Activated CD4-positive, CD25-positive, alpha-beta regulatory T cell (primary cell): ENCODE measurements at places on chromosomes 6 and 20.

DNA sequence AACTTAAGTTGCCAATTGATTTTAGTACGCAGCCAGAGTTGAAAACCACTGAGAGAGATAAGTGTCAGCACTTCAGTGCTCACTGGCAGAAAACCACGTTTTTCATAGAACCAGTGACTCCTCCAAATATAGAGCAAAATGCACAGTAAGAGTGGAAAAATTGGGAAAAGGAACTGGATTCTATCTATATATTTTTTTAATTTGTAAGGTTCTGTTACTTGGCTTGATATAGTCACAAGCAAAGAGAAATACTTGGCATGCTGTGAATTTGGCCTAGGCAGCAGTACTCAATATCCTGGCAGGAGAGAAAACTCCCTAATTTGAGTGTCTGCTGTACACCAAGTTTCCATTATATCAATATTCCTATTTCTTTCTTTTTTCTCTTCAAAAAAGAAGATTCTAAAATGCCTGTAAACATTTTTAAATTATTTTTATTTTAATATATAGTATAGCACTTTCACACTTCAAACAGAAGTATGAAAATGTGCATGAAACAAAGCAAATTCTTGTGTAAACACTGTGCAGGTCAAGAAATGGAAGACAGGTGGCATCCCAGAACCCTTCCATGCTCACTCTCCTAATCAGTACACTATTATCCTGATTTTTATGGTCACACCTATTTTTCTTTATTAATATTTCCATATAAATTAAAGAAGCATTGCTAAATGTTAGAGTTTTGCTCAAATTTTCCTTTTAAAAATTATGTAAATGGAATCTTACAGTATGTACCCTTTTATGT, 561.8 kb upstream of the RNF217 start:
- DNase-seq, result no peak

- DNase-seq, result no peak
Observed at GRCh38 chr6:98827295-98828159, 6.8 kb upstream of the POU3F2 start.

GRCh38 chr6:10662742-10663141, 31.7 kb downstream of the C6orf52 start:
- no peak for DNase-seq

- no peak for DNase-seq
Observed at GRCh38 chr6:130824978-130825694, 2.1 kb upstream of the SMLR1 start.

DNA sequence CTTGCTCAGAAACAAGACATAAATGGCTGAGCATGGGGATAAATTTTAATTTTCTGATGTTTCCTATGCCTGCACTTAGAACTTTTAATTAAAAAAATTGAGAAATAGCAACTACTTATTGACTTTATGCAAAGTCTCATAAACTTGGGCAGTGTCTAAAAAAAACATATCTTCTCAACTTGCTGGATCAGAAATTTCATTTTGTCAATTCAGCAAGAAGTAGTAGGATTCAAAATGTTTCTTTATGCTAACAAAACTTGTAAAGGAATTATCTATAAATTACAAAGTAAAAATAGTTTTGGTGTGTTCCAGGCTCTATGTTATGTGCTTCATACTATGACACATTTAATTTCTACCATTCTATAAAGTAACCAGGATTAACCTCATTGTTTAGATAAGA, 562.2 kb upstream of the IMPG1 start:
- no peak for DNase-seq

DNA sequence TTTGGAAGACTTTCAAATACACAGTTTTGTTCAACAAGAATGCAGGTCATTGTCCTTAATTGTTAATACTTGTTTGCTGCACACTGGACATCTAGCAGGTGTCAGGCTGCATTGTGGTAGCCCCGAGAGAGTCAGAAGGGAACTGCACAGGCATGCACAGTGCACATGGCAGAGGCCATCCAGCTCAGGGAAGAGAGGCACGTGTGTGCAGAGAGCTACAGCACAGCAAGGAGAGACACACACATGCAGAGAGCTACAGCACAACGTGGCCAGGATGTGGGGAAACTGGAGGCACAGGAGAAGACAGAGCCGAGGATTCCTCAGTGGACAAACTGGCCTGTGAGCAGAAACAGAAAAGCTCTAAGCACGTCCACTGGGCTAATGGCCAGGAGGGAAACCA, 272.0 kb downstream of the SMOC2 start:
- no peak for DNase-seq

DNA sequence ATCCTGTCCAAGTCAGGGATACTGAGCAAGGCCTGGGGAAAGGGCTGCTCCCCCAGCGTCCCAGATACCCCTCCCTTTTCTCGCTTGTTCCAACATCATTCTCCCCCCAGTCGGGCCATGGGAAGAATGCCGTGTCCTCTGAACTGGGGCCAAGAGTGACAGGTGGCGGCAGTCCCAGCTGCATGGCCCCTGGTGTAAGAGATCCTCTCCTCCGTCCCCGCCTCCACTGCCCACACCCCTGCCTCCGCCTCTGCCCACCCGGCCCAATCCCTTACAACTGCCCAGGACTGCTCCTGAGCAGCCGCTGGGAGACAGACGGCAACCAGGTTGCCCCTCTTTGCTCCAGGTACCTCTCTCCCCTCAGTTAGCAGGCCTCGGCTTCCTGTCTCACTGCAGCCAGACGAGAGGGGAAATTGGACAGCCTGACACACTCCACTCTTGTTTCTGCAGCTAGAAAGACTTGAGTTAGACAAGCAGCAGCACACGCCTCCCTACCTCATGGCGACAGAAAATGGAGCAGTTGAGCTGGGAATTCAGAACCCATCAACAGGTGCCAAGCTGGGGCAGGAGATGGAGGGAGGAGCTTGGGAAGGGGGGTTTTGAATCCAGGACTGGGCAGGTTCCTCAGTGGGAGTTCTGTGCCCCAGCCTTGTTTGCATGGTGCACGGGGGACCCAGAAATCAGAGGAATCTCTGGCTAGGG, at the start of gene MYLK2:
TSS of gene MYLK2 (plus strand) at position 274 of the 702 bp plus-strand sequence. CDS start at position 499, 225 bp downstream.
- DNase-seq, result no peak

DNA sequence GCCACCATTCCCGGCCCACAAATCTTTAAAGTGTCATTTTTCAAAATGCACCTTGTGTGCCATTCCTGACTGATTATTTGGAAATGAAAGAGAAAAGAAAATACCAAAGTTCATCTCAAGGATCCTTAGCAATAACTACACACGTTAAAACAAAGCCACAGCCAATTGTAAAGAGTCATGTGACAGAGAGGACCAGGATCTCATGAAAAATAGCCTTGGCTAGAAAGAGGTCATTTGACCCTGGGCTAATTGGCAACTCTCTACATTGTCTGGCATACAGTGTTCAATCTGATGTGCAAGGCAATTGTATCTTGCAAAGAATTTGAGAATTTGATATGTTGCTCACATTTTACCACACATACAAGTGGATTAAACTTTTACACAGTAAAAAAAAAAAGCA, 31.6 kb upstream of the HLA-G start:
- no peak for DNase-seq

DNA sequence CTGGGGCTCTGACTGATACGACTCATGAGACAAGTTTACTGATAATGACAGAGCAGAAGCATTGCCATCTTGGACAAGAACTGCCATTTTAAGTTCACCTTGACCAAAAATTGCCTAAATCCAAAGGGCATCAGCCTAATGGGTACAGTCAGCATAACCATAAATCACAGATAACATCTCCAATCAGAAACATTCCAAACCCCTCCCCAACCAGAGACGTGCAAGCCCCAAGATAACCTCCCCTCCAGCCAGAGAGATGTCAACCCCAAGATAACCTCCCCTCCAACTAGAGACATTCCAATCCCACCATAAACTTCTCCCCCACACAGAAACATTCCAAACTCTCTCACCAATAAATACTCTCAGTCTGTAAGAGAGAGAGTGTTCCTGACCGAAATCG, 10.5 kb downstream of the GPLD1 start:
- DNase-seq, result no peak
